ENCODE measurements at places on chromosomes 16 and 17.
A peak's percentile ranks its signal among the peaks of the same experiment; 100 is the strongest.

DNA sequence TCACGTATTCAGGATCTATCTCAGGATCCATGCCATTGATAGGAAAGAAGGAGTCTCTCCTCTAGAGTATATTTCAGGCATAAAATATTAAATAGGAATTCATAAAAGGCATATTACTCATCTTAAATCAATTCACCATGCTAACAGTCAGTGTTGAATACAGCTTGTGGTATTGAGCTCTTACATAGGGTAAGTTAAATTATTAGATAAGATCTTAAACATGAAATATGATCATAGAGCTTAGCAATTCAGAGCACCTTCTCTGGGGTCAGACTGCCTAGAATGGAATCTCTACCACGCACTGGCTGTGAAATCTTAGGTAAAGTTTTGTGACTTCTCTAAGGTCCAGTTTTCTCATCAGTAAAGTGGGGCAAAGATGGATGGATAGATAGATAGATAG, 20.7 kb downstream of the MARCHF10 start:
- no peak for DNase-seq

DNA sequence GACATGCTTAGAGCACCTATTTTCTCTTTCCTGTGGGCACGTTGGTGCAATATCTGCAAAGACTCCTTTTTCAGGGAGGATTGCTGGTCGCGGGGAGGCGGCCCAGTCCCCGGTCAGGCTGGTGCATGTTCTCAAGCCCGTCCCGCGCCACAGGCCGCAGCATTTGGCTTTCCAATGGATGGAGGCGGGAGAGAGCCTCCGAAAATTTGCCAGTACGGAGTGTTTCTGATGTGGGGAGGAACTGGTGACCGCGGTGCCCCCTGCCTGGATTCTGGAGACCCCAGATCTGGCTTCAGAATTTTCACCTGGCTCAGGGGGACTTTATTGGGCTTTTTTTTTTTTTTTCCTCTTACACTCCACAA, 2.3 kb downstream of the CMIP start:
- no peak for DNase-seq

DNA sequence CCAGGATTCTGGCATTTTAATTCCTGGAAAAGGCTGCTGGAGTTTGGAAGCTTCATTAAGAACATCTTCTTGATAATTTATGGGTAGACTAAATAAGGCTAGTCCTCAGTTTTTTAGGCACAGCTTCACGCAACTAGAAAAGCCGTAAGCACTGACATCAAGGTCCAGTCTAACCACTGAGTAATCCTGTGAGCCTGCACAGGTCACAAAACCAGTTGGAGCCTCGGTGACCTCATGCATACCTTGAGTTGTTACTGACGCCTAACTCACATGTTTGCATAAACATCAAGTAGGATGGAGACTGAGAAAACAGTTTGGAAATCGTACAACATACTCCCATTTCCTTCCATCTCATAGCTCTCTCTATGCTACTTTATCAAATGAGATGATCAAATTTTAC, 63.8 kb upstream of the RCVRN start:
- no peak for DNase-seq

DNA sequence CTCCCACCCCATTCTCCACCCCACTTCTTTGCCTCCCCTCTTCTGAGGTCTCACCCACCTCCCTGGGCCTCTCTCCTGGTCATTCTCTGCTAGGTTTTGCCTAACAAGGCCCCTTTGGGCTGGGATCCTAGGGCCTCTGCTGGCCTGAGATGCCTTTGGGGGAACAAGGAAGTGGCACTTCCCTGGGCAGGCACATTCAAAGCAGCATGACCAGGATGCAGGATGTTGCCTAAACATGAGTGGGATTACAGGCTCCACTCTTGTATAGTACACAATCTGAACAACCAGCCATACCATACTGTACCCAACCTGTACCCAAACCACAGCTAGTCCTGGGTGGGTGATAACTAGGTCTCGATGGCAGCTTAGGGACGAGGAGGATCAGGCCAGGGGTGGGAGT, 9.0 kb downstream of the GALK1 start:
- DNase-seq: no peak

GRCh38 chr17:16440901-16441629, 25.7 kb downstream of the TRPV2 start:
- DNase-seq: no peak

DNA sequence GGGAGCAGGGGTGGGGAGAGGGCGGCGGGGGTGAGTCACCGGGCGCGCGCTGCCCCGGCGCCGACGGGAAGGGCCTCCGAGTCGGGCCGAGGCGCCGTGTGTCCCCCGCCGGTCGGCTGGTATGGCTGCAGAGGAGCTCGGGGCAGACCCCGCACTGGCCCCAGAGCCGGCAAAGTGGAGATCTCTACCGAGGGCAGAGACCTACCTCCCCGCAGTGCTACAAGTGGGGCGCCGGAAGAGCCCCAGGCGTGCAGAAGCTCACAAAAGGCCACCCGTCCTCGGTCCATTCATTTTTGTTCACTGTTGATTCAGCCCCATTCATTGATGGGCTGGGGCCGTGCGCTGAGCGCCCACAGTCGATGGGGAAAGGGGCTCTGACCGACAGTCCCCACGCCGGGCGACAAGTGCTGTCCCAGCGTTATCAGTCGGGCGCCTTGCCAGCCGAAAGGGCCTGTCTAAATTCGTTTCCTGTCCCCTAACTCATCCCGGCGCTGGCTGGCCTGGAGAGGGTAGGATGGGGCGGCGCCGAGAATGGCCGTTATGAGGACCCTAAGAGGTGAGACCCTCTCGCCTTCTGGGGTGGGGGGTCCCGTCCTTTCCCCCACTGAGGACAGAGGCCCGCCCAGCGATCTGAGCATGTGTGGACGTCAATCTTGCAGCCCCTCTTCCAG, 709 bp upstream of the ENO3 start:
- no peak for DNase-seq

DNA sequence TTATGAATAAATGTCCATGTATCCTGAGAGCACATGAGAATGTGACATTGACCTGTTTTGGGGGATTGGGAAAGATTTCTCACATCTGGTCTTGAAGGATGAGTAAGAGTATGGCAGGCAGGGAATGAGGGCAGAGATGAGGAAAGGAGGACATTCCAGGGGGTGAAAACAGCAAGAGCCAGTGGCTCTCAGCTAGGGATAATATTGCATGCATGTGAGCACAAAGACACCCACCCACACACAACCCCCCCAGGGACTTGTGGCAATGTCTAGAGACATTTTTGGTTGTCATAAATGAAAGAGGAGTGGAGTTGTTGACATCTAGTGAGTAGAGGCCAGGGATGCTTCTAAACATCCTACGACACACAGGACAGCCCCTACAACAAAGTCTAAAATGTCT, 6.0 kb downstream of the MYO1D start:
- DNase-seq: no peak

GRCh38 chr17:38867179-38867967, 2.5 kb upstream of the LASP1 start:
- peak; percentile 62 for DNase-seq

Data from anterior cingulate cortex (tissue), 58 donors.